Fibroblast of skin of right biceps (primary cell): ENCODE measurements at places on chromosomes 1 and 21.

DNA sequence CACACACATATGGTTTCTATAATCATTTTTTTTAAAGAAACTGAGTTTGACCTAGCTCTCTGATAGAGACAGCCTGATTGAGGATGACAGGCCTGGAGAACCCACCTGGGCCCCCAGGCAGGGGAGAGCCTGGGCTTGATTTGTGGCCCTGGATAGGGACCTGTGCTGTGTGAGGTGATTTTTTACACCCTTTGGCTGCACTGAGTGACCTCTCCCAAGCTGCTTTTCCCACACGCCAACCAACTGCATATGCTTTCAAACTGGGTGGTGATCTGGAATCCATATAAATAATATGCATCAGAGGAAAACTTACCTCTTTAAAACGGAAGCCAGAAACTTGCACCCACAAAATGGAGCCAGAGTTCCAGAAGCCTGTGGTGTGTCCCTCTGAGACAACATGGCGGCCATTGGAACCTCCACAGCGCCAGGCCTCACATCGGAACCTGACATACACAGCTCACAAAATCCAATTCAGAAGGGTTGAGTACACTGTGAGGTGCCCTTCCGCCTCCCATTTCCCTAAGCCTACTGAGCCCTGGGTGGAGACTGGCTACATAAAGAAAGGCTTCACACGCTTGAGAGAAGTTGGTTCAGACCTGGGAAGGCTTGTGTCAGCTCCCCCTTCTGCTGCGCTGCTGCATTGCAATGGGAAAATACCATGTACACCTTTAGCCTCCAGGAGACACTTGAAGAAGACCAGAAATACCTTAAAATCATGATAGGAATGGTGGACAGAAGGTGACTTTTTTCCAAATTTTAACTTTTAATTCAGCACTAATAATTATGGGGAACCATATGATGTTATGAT, 160.7 kb downstream of the HHIPL2 start:
- no peak for DNase-seq

- DNase-seq: peak; percentile 52
Observed at GRCh38 chr1:1430114-1430982, 5.1 kb upstream of the VWA1 start.

- DNase-seq: no peak
Observed at GRCh38 chr1:22364764-22365163, 86.9 kb upstream of the ZBTB40 start.

DNA sequence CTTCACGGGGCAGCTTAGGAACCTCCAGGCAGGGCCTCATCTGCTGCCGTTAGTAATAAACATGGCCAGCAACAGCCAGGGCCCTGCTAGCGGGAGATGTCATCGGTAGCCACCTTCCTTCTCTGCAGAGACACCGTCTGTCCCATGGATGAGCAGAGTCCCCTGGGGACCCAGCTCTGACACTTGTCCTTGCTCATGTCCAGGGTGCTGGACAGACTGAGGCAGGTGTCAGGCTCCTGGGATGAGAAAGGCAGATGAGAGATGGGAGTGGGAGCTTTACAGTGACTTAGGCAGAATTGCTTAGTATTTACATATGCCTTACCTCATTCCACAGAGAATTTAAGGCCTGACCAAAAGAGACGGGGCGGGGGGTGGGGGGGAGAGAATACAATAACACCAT, 25.0 kb downstream of the CAPN2 start:
- DNase-seq: no peak
